Calu3 (cell line): ENCODE measurements at places on chromosomes 6 and 20. TPM values are rescaled to one million over a fixed set of nuclear protein-coding genes. Genes with fewer than 3 reads are reported as not detected.

Gene LST1
- total RNA-seq: 0.94 TPM in 1 of 2 replicates, not detected in the other

- DNase-seq: no peak
Measured at GRCh38 chr6:31038559-31038958, 28.3 kb downstream of the MUC22 start.

- DNase-seq: peak; percentile 64
Measured at GRCh38 chr6:28565823-28566526, 40.3 kb downstream of the GPX5 start.

- no peak for DNase-seq
Measured at GRCh38 chr20:14116037-14116436, 120.7 kb downstream of the MACROD2 start.

- no peak for DNase-seq
Measured at GRCh38 chr6:137736911-137737310, 130.1 kb upstream of the TNFAIP3 start.
